Ecto neural progenitor cell (in vitro differentiated cells): ENCODE measurements at places on chromosomes 11 and 22.

- no peak for DNase-seq
Measured at GRCh38 chr11:7314811-7315604, 63.3 kb downstream of the SYT9 start.

- no peak for DNase-seq
Measured at GRCh38 chr11:86035920-86036319, 33.0 kb downstream of the PICALM start.

DNA sequence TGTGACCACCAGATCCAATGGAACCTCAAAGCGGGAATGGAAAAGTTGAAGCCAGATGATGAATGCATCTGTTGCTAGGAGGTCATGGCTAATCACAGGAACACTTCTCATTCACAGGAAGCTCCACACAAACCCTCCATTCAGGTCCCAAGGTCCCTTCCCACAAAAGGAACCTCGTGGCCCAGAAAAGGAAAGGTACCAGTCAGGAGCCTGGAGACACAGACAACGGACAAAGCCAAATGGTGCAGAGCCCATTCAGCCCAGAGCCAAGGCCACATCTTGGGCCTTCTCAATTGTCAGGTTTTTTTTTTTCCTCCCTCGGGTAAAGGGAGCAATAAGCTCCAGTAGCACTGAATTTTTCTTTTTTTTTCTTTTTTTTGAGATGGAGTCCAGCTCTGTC is 87.0 kb downstream of the FAM168A start:
- DNase-seq: no peak

GRCh38 chr22:49702068-49702397 is 125.6 kb downstream of the BRD1 start:
- no peak for DNase-seq

DNA sequence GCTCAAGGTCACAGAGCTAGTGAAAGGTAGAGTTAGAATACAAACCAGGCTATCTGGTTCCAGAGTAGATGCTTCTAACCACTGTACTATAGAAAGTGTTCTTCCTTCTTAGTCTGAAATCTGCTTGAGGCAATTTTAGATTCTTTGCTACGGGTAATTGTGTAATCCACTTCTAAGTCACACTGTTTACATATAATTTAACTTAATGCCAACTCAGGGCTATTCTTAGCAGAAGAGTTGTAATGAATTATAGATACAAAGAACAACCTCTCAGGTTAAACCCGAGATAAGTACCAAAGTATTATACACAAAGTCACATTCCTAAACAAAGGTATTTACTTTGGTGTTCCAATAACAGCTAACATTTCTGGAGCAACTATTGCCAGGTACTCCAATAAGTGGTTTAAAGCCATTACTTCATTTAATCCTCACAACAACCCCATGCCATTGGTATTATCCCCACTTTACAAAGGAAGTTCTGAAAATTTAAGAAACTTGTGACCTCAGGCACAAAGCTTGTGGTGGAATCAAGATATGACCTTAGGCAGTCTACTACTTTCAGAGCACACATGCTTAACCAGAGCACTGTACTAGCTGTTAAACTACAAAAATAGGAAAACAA is 31.1 kb upstream of the DDI1 start:
- DNase-seq: no peak

GRCh38 chr22:24146791-24147353 is 34.4 kb upstream of the SUSD2 start:
- no peak for DNase-seq

- DNase-seq: no peak
Measured at GRCh38 chr11:86386746-86387145, 12.1 kb downstream of the CCDC81 start.

DNA sequence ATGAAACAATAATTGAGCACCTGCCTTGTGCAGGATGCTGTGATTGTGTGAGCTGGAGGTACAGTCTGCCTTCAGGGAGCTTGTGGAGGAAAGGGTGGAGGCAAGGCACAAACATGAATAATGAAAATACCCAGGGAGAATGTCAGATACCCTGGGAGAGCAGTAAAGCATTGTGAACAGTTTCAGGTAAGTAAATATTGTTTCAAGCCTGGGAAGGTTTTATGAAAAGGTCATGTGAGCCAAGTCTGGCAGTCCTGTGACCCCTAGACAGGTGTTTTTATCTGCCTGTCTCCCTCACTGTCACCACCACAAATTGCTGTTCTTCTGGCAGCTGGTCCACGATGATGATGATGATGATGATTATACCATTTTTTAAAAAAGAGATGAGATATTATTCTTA is 32.0 kb downstream of the SPECC1L start:
- no peak for DNase-seq

DNA sequence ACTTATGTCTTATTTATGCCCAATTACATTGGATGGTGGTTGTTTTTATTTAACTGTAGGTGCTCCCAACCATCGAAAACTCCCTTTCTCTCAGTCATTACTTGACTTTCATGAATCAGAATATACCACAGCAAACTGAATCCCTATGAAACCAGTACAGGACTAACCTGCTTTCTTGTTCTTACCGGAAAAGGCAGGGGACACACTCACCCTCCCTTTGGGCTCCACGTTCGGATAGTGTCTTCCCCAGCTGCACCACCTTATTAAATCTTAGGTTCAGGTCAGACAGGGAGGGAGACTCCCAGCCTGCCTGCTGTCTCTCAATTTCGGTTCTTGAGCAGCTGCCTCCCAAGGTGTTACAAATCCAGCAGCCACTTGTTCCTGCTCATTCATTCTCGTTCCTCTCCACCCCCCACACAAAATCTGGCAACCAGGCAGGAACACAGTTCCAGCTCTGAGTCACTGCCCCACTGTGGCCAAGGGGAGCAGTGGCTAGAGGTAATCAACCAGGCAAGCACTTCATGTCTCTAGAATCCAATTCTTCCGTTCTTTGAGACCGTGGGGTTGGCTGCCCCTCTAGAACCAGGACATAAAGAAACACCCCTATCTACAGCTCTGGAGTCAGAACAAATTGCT is 133.0 kb downstream of the PLEKHA7 start:
- DNase-seq: peak; percentile 61

GRCh38 chr11:16031210-16031609 is 325.1 kb downstream of the SOX6 start:
- no peak for DNase-seq

DNA sequence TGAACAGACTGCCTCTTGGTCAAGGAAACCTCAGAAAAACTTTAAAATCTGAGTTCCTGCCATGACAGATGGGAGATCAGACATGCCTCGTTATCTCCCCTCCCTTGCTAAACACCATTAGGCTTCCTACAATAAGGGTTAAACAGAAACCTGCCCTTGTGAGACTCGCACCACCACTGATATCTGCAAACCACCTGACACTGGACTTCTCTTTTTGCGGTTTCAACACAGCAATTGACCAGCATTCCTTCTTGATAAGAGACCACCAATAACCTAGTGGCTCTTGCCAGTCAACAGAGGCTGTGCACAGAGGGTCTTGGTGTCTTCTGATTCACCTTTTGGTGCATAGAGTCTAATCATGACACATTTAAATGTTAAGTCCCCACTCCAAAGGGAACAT is 4.4 kb downstream of the OR5M8 start:
- no peak for DNase-seq

GRCh38 chr11:86629045-86629706 is 43.2 kb downstream of the ME3 start:
- DNase-seq: no peak

- DNase-seq: no peak
Measured at GRCh38 chr22:20218326-20218872, 49.7 kb downstream of the RTN4R start.

GRCh38 chr22:45033136-45033535 is 23.3 kb upstream of the PHF21B start:
- DNase-seq: no peak

- DNase-seq: no peak
Measured at GRCh38 chr22:46793497-46793896, 31.0 kb downstream of the TBC1D22A start.
